ENCODE measurements at places on chromosomes 5 and 9. TPM values are rescaled to one million over a fixed set of nuclear protein-coding genes. Genes with fewer than 3 reads are reported as not detected.

The CATSPER3 gene
- total RNA-seq, result 0.93 TPM

The ST8SIA4 gene
- total RNA-seq, result 30.4 TPM

GRCh38 chr5:2023196-2023595, 140.5 kb upstream of the IRX4 start:
- H3K36me3 ChIP-seq, result no peaks in the 10 kb centered on the region
- H3K27ac ChIP-seq, result no peak overlapping the region
- no peaks in the 10 kb centered on the region for H3K4me1 ChIP-seq
- H3K4me3 ChIP-seq, result no peak overlapping the region
- DNase-seq, result no peak
- H3K27me3 ChIP-seq, result no peaks in the 10 kb centered on the region

GRCh38 chr5:124741711-124742496, 4.5 kb downstream of the ZNF608 start:
- no peak overlapping the region for H3K27ac ChIP-seq
- DNase-seq, result no peak
- peaks cover under 1% of the 10 kb centered on the region for H3K4me1 ChIP-seq

- no peaks in the 10 kb centered on the region for H3K27me3 ChIP-seq
- peaks cover 7% of the 10 kb centered on the region for H3K4me1 ChIP-seq
- no peaks in the 10 kb centered on the region for H3K36me3 ChIP-seq
- no peak overlapping the region for H3K27ac ChIP-seq
- no peak overlapping the region for H3K4me3 ChIP-seq
Measured at GRCh38 chr9:71646131-71646530, 122.2 kb downstream of the CEMIP2 start.

DNA sequence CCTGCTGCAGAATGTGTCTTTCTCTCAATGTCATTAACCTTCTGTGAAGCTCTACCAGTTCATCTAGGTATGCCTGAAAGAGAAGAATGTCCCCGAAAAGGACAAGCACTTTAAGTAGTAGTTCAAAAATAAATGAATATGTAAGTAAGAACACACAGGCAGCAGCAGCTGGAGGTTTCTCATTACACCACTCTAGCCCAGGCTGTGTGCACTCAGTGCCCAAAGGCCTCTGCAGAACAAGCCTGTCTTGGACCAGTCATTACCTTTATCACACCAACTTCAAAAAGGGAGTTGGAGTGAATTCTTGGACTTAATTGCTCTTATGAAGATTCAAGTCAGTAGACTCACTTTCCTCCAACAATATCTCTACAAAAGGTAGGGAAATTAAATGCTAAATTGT, 268.8 kb downstream of the MLLT3 start:
- H3K27me3 ChIP-seq, result no peaks in the 10 kb centered on the region
- H3K4me3 ChIP-seq, result no peak overlapping the region
- H3K27ac ChIP-seq, result no peak overlapping the region
- DNase-seq, result no peak
- peaks cover 5% of the 10 kb centered on the region for H3K4me1 ChIP-seq

DNA sequence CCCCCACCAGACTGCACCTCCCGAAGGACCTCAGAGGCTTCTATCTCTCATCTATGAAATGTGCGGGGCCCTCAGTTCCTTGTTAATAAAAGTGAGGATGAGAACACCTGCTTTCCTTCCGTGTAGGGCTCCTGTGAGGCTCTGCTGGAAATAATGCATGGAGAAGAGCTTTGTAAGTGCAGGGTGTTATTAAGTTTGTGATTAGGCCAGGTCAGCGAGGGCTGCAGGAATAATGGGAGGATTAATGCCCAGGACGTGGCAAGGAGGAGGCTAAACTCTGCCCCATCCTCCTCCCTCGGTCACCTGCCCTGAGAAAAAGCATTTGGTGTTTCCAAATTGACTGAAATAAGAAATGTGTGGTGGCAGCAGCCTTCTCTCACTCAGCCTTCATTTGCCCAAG, 83.5 kb upstream of the HSPA9 start:
- H3K4me3 ChIP-seq, result no peak overlapping the region
- H3K4me1 ChIP-seq, result peaks cover 15% of the 10 kb centered on the region
- H3K27ac ChIP-seq, result no peak overlapping the region
- peaks cover 91% of the 10 kb centered on the region for H3K27me3 ChIP-seq

All from T-cell (primary cell).